ENCODE measurements at places on chromosomes 12 and 14. TPM values are rescaled to one million over a fixed set of nuclear protein-coding genes. Genes with fewer than 3 reads are reported as not detected.

- DNase-seq = no peak
Observed at GRCh38 chr12:15522574-15523187, 200.4 kb downstream of the PTPRO start.

The CLEC1B gene
- total RNA-seq = not detected

DNA sequence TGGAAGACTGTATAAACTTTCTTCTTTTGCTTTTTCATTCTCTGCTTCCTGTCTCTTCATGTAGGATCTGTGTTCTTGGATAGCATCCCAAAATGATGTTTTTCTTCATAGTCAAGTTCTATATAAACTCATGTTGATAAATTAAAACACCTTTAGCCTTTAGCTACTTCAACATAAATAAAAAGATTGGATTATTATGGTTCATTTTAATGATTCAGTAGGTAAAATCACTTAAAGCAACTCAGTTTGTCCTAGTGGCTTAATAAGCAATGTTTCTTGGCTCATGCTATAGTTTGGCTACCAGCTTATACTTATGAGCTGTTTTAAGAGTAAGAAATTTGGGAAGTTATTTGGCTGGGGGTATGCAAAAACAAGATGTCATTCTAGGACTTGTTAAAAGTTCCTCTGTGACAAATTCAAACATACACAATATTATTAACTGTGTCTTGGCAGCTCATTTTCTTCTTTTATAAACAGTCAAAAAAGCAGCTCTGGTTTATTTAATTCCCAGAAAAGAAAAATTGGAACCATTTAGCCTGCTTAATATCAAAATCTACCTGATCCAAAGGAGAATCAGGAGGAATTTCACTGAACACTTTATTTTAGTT is 111.4 kb downstream of the TMTC3 start:
- DNase-seq = no peak

The TMPRSS12 gene
- not detected for total RNA-seq

GRCh38 chr12:50620109-50620977 is 115.6 kb downstream of the DIP2B start:
- DNase-seq = no peak

- no peak for DNase-seq
Observed at GRCh38 chr12:12510141-12510540, 52.5 kb downstream of the DUSP16 start.

DNA sequence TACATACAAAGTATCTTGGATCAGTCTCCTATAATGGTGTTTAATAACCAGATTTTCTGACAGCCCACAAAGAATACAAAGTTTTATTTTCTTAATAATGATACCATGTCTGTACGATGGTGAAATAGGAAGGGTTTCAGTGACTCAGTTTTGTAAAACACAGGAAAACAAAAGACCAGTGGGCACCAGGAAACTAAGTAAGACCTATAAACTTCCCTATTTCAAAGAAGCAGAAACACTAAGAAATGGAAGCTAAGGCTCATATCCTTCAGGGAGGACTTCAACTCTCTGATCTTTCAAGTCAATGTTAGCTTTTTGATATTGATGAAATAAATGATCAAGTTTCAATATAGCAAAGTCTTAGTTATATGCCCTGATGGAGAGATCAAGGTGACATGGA is 196.0 kb downstream of the DUSP6 start:
- no peak for DNase-seq

GRCh38 chr12:91140026-91140931 is 29.0 kb upstream of the LUM start:
- DNase-seq = no peak

- peak; percentile 98 for DNase-seq
Observed at GRCh38 chr12:92928962-92929915, at the start of gene EEA1. Gene EEA1 (minus strand): TSS chr12:92929295. CDS start chr12:92929066, 229 bp downstream.

GRCh38 chr12:3252450-3252891 is 175.3 kb downstream of the TSPAN9 start:
- DNase-seq = peak; percentile 24

DNA sequence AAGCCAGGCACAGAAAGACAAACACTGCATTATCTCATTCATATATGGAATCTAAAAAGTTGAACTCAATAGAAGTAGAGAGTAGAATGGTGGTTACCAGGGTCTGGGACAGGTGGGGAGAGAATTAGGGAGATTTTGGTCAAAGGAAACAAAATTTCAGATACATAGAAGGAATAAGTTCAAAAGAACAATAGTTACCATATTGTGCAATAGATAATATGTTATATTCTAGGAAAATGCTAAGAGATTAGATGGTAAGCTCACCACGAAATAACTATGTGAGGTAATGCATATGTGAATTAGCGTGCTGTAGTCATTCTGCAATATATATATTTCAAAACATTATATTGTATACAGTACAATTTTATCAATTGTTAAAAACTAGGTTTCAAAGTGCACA is 442.5 kb downstream of the KCNH5 start:
- no peak for DNase-seq

The MAP3K12 gene
- 2.3 TPM for total RNA-seq

- DNase-seq = no peak
Observed at GRCh38 chr12:103422746-103423515, 72.8 kb downstream of the C12orf42 start.

The GEMIN2 gene
- 3.6 TPM for total RNA-seq

The KCNH5 gene
- not detected for total RNA-seq

The GUCY2C gene
- 0.08 TPM for total RNA-seq
